ENCODE measurements at places on chromosomes 3 and 15.

- no peak for DNase-seq
Measured at GRCh38 chr3:11690863-11691766, 47.4 kb upstream of the VGLL4 start.

- DNase-seq: no peak
Measured at GRCh38 chr3:152113992-152114651, 154.6 kb upstream of the MBNL1 start.

GRCh38 chr3:175651716-175652115 lies 792.6 kb downstream of the NAALADL2 start:
- no peak for DNase-seq

- DNase-seq: no peak
Measured at GRCh38 chr3:129602730-129603560, 3.5 kb downstream of the PLXND1 start.

GRCh38 chr3:43932921-43933320 lies 242.2 kb downstream of the ABHD5 start:
- DNase-seq: no peak

- no peak for DNase-seq
Measured at GRCh38 chr3:170553788-170554757, 31.8 kb downstream of the SLC7A14 start.

DNA sequence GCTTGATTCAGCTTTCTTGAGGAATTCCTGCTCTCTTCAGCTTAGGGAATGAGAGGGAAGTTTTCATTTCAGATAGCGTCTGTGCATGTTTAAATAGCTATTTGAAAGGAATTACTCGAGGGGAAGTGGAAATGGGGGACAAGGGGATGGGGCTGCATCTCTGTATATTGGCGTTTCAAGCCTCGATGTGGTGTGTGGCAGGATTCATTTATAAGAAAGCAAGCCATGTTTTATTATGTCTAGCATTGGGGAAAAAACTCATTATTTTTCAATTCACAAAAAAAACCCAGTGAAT lies 1.0 kb downstream of the ATP2C1 start:
- DNase-seq: no peak

DNA sequence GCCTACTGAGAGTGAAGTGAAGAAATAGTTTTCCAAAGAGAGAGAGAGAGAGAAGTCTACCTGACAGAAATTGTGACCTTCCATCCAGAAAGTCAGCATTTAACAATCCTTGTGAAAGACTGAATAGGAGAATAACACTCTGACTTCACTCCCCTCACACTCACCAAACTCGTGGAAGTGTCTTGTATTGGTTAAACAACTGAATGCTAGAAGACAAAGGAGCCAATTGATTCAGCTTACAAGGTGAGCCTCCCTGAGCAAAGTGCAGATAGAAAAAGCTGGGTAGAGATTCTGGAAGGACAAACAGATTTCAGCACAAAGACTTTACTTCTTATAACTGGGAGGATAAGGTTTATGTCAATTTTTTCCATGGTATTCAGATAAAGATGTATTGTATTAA lies 40.8 kb upstream of the OSTN start:
- DNase-seq: no peak

DNA sequence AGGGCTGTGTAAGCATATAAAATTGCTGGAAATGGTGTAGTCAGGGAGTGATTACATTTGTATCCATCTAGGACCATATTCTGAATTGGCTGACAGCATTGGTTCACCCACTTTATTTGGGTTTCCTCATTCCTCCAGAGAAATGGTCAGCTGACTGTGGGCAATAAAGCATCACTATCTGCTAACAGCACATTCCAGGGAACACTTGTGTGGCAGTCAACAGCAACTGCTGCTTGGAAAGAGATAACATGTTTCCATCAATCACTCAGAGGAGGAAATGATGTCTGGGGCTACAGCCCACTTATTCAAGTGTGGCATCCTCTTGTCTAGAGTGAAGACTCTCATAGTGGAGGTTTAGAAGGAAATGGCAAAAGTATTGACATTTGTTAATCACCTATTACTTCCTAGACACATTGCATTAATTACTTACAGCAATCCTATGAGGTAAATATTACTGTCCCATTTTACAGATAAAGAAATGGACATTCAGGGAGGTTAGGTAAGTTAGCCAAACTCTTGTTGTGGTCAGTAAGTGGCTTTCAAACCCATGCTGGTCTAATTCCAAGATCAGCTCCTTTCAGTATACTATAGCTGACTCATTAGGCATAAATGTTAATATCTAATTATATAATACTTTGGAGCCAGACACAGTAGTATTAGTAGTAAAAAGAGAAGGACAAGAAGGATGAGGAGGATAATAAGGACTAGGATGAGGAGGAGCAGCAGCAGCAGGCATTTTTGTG lies 247.8 kb downstream of the ALCAM start:
- peak; percentile 45 for DNase-seq

DNA sequence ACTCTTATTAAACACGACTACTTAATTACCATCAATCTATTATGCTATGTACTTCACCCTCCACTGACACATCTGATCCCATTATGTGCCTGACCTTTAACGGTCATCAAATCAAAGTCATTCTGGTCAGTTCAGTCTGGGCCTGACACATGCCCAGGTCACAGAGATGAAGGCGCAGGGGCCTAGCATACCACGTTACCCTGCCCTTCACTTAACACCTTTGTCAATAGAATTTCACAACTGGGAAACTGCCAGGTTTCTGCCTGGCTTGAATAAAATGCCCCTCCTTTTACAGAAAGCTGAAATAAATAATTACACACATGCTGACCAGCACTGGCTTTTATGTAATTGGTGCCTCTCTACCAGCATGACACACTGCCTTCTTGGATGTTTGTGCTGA lies 39.5 kb downstream of the MECOM start:
- DNase-seq: no peak

GRCh38 chr3:187369089-187369447 lies 883 bp downstream of the RTP4 start:
- DNase-seq: no peak

GRCh38 chr3:171809861-171810628 lies at the start of gene PLD1:
PLD1 (minus strand) TSS chr3:171810483; CDS start chr3:171738051, 72,432 bp downstream.
- DNase-seq: peak; percentile 84

DNA sequence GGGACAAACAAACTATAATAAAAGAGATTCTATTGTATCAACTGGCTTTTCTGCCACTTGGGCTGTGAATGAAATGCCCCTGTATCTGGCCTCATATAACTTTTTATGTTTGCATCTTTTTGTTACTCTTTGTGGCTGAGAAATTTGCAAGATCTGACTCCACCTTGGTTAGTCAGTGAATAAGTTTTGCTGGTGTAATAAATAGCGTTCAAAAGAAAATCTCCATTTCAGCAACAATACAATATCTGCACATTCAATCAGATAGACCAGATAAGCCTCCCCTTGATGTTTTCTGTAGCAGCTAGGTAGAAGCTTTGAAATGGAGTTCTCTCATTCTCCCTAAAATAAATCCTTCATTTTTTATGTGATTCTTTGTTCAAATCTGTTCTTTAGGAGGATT lies 12.0 kb downstream of the TRAT1 start:
- peak; percentile 68 for DNase-seq

DNA sequence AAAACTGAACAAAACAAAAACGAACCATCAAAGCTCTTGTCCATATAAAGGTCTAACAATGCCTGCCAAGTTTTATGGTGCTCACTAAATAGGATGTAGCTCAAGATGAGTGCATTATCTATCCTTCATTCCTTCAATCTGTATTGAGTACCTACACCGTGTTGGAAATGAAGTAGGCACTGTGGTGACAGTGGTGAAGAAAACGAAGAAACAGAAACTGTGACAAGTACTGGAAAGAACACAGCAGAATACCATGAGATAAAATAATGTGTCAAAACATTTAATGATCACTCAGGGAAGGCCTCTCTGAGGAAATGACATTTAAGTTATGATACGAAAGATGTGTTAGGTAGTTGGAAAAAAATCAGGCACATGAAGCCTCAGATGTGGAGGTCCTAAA lies 36.2 kb downstream of the CBLB start:
- DNase-seq: peak; percentile 70

GRCh38 chr3:150599611-150600297 lies 3.4 kb upstream of the SELENOT start:
- DNase-seq: no peak

GRCh38 chr15:78872972-78873792 lies 492 bp downstream of the MORF4L1 start:
- peak; percentile 97 for DNase-seq

DNA sequence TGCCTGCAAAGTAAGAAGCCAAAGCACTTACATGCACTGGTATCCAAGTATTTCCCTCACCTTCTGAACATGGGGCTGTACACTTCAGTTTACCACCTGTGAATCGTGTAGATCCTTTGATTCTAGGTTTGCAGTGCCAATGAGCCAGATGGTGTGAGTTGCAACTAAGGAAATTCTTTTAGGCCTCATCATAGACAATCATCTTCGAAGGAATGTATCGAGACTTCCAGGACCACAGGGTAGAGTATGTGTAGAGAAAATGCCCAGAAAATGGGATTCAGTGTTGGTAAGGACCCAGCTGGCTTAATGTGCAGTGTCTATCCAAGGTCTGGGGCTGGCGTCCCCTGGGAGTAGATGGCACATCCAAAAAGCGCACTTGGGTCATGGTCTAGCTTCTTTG lies 323.2 kb upstream of the TPM1 start:
- DNase-seq: no peak

DNA sequence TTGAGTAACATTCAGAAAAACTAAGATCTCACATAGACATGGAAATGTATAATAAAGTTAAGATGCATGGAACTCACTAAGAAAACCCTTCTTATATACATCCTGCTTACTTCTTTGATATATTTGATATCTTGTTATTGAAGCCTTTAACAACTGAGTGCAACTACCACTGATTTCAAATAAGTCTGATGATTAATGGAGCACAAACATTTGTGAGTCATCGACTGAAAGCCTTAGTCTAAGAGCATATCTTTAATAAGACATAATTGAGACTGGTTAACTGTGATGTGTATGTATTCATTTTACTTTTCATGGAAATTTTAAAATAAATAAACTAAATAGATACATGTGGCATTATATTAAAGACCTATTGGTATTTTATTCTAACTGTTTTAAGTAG lies 740.5 kb downstream of the EPHA3 start:
- no peak for DNase-seq

GRCh38 chr3:52248165-52248541 lies 2.6 kb downstream of the PPM1M start:
- DNase-seq: no peak

GRCh38 chr3:10744098-10744465 lies 71.9 kb upstream of the SLC6A11 start:
- peak; percentile 74 for DNase-seq

GRCh38 chr3:104032283-104032682 lies 1334.4 kb upstream of the ALCAM start:
- DNase-seq: no peak

DNA sequence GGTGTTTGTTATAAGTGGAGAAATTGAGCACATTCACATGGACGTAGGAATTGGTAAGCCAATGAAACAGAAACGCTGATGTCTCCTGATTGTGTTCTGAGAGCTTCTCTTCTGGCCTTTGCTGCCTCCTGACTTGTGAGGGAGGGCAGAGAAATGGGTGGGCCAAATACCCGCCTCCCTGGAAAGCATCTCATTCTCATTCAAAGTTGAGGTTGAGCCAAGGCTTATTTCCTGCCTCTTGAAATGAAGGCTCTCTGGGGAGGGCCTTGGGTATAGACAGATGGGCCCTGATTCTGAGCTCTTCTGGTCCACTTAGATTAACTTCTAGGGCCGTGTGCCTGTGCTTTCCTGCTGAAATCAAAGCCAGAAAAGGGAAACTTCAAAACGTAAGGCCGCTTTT lies 57.4 kb upstream of the MYZAP start:
- no peak for DNase-seq

GRCh38 chr3:177860184-177860583 lies 662.9 kb upstream of the TBL1XR1 start:
- no peak for DNase-seq

GRCh38 chr3:130894130-130894985 lies 474 bp downstream of the ATP2C1 start:
- peak; percentile 86 for DNase-seq

GRCh38 chr3:179196098-179196497 lies 47.9 kb downstream of the PIK3CA start:
- peak; percentile 80 for DNase-seq

DNA sequence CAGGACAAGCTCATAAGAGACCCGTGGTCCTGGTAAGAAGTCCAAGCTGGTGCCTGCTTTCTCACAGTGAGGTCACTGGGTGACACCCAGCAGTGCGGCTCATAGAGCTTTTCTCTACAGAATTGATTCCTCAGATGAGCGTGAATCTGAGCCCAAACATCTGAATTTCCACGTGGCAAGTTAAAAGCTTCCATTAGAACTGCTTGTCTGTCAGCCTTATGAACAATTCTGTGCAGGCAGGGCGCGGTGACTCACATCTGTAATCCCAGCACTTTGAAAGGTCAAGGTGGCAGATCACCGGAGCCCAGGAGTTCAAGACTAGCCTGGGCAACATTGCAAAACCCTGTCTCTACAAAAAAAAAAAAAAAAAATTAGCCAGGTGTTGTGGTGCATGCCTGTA lies 113.1 kb upstream of the ABHD17C start:
- no peak for DNase-seq

- no peak for DNase-seq
Measured at GRCh38 chr15:52787549-52788098, 2.5 kb downstream of the ONECUT1 start.

- DNase-seq: no peak
Measured at GRCh38 chr3:190224863-190225692, 97.2 kb downstream of the CLDN1 start.

DNA sequence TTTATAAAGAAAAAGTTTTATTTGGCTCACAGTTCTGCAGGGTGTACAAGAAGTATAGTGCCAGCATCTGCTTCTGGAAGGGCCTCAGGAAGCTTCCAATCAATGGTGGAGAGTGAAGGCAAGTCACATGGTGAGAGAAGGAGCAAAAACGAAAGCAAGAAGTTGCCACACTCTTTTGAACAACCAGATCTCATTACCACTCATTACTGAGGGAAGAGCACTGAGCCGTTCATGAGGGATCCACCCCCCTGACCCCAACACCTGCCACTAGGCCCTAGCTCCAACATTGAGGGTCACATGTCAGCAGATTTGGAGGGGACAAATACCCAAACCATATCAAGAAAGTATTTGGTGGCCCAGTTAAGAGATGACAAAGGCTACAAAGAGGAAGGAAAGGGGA lies 239.3 kb upstream of the UBE2E1 start:
- no peak for DNase-seq

GRCh38 chr15:47586653-47587224 lies 130.6 kb upstream of the SEMA6D start:
- DNase-seq: no peak

- no peak for DNase-seq
Measured at GRCh38 chr3:195892105-195893043, 16.0 kb downstream of the TNK2 start.

DNA sequence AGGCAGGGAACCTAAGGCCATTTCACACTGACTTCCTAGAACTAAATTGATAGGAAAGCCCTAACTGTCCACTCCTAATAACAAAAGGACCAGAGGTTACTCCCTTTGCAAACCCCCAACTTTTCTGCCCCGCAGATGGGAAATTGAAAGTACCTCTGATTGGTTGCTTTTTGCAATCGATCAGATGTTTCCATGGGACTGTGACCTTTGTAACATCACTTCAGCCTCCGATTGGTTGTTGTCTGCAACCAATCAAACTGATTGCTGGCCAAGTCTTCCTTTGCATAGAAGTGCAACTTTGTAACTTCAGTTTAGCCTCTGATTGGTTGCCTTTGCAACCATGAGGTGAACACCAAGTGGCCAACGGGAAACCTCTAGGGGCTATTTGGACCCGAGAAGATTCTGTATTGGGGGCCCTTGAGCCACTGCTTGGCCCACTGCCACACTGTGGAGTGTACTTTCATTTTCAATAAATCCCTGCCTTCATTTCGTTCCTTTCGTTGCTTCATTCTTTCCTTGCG lies 11.3 kb upstream of the KNL1 start:
- DNase-seq: no peak

GRCh38 chr3:30309961-30310954 lies 296.1 kb upstream of the TGFBR2 start:
- no peak for DNase-seq

All from activated CD4-positive, alpha-beta T cell treated with anti-CD3 and anti-CD28 coated beads, Interleukin-2, amount 10 ng/mL, durations not matched to agents 24 days and 14 days (primary cell).